ENCODE measurements at places on chromosomes 1 and 21.

DNA sequence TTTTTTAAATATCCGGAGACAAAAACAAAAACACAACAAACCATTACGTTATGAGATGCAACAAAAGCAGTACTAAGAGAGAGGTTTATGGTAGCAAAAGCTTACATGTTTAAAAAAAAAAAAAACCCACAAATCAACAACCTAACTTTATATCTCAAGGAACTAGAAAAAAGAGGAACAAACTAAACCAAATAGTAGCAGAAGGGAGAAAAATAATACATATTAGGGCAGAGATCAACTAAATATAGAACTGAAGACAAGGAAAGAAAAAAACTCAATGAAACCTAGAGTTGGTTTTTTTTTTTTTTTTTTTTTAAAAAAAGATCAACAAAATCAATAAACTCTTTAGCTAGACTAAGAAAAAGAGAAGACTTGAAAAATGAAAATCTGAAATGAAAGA lies 34.9 kb downstream of the ZNF644 start:
- DNase-seq = no peak

GRCh38 chr1:242019018-242019417 lies 20.1 kb upstream of the MAP1LC3C start:
- DNase-seq = no peak

GRCh38 chr1:88276163-88276562 lies 407.9 kb upstream of the PKN2 start:
- peak; percentile 22 for DNase-seq

DNA sequence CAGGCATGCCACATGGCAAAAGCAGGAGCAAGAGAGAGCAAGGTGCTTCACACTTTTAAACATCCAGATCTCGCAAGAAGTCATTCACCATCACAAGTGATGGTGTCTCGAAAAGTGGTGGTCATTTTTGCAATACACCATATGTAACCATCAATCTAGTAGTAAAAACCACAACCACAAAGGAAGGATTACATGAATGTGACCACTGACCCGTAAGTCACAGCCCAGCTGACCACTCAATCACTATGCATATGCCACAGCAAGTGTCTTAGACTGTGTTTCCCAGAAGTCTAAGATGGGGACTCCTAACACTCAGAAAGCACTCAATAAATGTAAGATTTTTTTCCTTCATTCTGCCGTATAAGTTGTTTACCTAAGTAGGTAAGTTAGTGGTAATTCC lies 76.9 kb downstream of the FH start:
- no peak for DNase-seq

DNA sequence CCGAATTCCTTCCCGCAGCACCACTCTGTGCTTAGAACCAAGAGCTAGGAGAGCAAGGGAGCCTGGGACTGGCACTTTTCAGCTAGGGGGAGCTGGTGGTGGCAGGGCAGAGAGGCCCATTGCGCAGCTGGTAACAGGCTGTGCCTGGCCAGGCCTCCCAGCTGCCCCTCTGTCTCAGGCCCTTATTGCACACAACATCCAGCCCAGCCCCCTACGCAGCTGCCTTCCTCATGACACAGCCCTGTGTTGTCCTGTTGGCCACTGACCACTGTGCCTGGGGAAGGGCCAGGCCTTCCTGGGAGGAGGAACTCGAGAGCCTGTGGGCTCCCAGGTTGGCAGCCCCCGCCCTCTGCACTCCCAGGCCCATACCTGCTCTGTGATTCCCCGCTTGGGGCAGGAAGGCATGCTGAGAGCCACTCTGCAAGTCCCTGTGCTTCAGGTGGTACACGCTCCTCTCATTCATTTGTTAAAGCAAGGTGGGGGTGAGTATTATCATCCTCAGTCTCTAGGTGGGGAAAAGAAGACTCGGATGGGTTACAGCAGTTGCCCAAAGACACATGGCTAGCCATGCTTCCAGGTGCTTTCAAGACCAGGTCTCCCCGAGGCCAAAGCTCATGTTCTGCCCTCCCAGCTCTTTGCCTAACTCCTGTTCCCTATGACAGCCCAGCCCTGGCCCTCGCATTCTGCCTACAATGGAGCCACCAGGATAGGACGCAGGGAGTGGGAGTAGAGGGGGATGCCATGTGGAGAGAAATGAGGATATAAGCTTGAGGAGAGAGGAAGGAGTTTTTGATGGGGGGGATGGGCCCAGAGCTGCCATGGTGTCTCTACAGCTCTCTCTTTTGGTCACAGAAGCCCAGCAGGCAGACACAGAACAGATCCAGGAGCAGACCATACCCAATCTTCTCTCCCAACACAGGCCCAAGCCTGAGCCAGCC lies 81.8 kb downstream of the TMEM53 start:
- no peak for DNase-seq

DNA sequence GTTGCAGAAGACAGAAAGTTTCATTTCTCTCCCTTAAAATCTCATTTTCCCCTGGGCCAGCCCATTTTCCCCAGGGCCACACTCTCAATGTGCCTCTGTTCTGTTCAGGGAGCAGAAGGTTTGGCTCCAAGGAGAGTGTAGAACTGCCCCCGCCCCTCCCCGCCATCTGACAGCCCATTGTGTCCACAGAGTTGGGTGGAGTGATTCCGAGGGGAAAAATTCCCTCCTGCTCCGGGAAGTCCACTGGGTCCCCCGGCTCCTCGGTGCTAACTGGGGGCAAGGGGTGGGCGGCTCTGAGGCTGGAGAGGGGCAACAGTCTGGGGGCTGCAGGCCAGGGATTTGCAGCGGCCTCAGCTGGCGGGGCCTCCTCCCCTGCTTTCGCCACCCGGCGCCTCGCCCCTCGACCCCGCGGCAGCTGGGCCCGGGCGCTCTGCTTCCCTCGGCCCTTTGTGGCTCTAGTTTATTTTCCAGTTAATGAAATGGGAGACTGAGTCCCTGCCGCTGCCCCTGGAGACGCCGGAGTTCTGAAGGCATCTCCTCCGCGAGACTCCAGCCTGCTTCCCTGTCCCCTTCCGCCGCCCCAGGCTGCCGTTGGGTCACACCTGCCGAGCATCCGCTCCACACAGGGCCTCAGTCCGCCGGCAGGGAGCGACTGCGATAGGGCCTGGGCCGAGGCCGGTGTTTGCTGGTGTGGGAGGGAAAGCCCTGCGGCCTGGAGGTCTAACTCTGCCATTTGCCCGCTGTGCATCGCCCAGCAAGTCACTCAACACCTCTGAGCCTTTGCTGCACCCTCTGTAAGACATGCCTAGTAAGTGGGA lies 14.7 kb upstream of the KIRREL1 start:
- DNase-seq = no peak

GRCh38 chr1:100810360-100810759 lies 84.3 kb downstream of the EXTL2 start:
- DNase-seq = no peak

GRCh38 chr1:222454186-222454585 lies 93.7 kb downstream of the HHIPL2 start:
- no peak for DNase-seq

DNA sequence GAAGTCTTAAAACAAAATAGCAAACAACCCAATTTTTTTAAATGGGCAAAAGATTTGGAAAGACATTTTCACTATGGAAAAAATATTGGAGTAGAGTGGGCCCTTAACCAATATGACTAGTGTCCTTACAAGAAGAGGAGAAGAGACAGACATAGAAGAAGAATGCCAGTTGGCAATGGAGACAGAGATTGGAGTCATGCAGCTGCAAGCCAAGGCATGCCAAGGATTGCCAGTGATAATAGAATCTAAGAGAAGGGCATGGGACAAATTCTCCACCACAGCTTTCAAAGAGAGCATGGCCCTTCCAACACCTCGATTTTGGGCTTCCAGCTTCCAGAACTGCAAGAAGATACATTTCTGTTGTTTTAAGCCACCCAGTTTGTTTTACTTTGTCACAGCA lies 92.7 kb downstream of the RGS2 start:
- DNase-seq = no peak

Data from A549 (cell line).